CD8-positive, alpha-beta memory T cell (primary cell): ENCODE measurements at places on chromosomes 7 and 10. TPM values are rescaled to one million over a fixed set of nuclear protein-coding genes. Genes with fewer than 3 reads are reported as not detected.

- no peak overlapping the region for H3K4me3 ChIP-seq
- DNase-seq = no peak
- H3K36me3 ChIP-seq = no peaks in the 10 kb centered on the region
- H3K4me1 ChIP-seq = no peaks in the 10 kb centered on the region
- no peaks in the 10 kb centered on the region for H3K27me3 ChIP-seq
Observed at GRCh38 chr10:74306227-74306982, 155.4 kb downstream of the ADK start.

- H3K4me3 ChIP-seq = no peak overlapping the region
- DNase-seq = no peak
- no peaks in the 10 kb centered on the region for H3K27me3 ChIP-seq
Observed at GRCh38 chr10:116029826-116030225, 243.2 kb downstream of the GFRA1 start.

CCDC136 gene
- total RNA-seq = 8.7 TPM

DNA sequence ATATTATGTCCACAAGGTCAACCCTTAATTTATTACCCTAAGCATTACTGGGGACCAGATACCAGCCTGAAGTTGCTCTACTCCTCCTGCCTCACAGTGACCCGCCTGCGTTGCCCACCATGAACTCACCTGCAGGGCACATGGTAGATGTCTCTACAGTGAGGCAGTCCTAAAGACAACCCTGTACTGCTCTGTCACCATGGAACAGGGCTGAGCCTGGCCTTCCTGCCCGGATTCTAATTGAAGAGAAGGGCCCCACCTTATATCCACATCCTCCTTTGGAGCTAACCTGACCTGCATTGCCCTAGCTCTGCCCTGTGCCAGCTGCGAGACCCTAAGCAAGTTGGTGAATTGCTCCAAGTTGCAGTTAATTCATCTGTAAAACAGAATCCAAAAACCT is 4.1 kb downstream of the SH3PXD2A start:
- no peak for DNase-seq
- no peaks in the 10 kb centered on the region for H3K36me3 ChIP-seq
- H3K27me3 ChIP-seq = peaks cover 19% of the 10 kb centered on the region
- no peak overlapping the region for H3K4me3 ChIP-seq

GRCh38 chr10:102444851-102445250 is 6.5 kb downstream of the C10orf95 start:
- no peaks in the 10 kb centered on the region for H3K36me3 ChIP-seq
- H3K4me1 ChIP-seq = peaks cover 6% of the 10 kb centered on the region
- DNase-seq = no peak
- H3K27me3 ChIP-seq = no peaks in the 10 kb centered on the region
